NCI-H446 treated with DMSO at 0.1 percent for 48 hours (cell line): ENCODE measurements at places on chromosomes 1 and 21.

- DNase-seq = no peak
These were observed 51.1 kb downstream of the GLIS1 start for GRCh38 chr1:53687901-53688300.

DNA sequence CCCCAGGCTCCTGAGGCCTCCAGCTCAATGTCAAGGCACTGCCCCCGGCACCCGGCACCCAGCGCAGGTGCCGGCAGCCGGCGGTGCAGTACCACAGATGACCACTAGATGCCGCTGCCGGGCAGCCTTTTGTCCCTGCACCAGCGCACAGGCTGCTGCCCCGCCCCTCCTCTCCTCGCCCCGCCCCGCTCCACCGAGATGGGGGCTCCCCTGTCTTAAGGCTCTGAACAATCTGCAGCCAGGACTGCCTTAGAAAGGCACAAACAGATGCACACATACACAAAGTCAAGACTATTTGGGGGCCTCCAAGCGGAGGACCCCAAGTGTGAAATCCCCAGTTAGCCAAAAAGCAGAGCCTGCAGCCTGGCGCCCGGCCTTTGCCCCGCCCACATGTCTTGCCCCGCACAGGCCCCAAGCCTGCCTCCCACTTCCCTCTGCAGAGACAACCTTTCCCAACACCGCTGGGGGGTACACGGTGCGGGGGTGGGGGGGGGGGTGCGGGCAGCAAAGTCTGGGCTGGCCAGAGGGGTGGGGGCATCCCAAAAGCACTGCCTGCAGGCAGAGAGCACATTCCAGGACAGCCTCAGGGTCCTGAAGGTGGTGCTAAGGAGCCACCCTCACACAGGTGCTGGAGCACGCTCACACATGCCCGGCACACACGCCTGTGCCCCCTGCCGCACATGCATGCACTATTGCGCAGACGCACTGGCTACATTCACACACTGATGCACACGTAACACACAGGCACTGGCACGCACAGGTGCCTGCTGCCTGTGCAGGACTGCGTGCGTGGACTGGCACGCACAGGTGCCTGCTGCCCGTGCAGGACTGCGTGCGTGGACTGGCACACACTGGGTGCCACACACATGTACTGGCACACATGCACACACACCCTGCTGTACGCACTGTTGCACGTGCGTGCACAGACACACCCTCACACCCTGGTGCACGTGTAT lies 37.1 kb downstream of the ARHGEF16 start:
- DNase-seq = peak; percentile 2

- DNase-seq = no peak
These were observed 1.9 kb upstream of the COL6A1 start for GRCh38 chr21:45979651-45980050.

DNA sequence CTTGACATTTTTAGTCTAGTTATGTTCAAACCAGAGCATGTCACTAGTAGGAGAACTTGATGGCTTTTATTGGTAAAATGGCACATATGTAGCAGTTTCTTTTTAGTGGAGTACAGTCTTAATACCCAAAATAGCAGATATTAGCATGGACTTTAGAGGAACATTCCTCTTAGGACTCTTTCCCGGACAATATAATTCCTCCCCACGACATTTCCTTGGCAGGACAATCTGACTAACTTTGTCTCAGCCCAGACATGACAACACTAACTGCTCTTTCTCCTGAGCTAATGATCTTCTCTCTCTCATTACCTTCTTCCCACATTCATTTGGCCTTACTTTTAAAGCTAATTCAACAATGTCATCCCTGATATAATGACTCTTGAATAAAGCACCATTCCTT lies 62.5 kb downstream of the ADAMTS1 start:
- no peak for DNase-seq

- DNase-seq = no peak
These were observed 142.1 kb upstream of the IVNS1ABP start for GRCh38 chr1:185459141-185459540.

DNA sequence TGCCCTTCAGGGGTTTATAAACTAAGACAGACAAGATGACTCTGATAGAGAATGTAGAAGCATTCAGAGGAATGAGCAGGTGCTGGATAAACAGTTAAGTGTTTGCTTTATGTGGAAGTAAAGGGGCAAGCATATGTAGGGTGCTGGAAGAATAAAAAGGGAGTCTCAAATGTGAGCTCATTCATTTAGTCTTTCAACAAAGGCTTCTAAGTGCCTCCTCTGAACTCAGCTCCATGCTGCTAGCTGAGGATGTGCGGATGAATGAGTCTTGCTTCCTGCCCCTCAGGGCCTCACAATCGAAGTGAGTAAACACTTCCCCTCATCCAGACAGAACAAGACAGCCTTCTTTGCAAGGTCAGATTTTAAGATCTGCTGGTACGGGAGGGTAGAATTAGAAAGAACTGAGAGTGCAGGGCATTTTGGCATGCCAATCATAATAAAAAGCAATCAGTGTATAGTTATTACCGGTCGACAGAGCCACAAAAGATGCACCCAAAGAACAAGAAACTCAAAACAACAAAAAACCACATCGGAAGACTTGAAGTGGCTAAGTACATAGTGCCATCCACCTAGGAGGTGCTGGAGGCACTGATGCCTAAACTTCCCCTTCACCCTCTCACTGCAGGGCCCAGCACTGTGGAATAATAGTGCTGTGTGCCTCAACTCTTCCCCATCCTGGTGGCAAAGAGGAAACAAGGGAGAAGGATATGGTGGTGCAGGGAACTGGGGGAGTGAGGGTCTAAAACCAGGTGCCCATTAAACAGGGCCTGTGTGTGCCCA lies 69.8 kb downstream of the TNR start:
- DNase-seq = no peak

DNA sequence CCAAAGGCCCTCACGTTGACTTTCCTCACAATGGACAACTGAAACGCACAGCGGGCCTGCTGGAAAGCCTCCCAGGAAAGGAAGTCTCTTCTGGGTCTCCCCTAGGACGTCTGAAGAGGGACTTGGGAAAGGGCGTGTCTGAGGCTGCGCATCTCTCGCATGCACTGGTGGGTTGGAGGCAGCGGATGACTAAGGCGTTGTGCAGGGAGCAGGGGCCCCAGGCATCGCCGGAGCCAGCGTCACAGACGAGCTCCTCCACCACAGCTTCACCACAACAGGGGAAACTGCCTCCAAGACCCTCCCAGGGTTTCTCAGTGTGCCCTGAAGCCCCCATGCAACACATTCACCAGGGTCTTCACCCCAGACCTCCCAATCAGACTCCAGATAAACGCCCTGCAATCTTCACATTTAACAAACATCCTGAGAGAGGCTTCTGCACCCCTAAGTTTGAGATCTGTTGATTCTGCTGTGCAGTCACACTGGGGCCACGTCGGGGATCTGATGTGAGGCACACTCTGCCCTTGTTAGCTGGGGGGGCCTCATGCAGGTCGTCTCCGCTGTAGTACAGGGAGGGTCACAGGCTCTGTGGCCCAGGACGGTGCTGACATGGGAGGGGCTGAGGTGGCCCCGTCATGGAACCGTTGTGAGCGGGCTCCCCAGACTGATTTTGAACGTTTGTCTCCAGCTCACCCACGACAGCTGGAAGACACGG lies 7.0 kb upstream of the TFF1 start:
- no peak for DNase-seq

DNA sequence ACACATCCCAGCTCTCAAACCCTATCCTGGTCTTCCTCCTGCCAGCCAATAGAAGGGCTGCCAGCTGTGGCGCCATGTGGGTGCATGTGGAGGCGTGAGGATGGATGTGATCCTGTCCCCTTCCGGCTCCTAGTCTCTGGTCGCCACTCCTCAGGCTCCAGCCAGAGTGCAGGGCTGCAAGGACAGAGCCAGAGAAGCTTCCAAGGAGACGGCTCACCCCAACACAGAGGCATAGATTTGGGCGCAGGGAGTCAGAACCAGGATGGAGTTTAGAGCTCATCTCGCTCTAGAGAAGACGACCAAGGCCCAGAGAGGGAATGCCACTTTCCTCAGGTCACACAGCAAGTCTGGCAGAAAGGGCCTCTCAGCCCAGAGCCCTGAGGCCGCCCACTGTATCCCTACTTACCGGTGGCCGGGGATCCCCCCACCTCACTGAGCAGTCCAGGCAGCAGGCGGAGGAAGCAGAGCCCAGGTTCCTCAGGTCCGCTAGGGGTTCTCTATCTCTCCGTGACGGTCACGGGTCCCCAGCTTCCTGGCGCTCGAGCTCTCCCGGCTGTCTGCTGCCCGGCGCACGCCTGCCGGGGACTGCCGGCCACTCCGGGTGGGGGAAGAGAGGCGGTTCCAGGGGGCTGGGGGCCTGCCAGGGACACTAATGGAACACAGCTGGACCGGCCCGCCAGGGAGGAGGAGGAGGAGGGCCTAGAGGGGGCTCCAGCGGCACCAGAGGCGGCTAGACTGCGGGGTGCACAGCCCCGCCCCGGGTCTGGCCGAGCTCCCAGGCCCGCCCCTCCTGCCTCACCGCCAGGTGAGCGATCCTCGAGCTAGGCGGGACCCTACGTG lies at the start of gene COL16A1:
TSS of gene COL16A1 (minus strand) at position 587 of the 840 bp plus-strand sequence. CDS start 1,824 bp downstream, outside the sequence.
- no peak for DNase-seq

GRCh38 chr21:18030248-18030647 lies 211.1 kb upstream of the C21orf91 start:
- no peak for DNase-seq

DNA sequence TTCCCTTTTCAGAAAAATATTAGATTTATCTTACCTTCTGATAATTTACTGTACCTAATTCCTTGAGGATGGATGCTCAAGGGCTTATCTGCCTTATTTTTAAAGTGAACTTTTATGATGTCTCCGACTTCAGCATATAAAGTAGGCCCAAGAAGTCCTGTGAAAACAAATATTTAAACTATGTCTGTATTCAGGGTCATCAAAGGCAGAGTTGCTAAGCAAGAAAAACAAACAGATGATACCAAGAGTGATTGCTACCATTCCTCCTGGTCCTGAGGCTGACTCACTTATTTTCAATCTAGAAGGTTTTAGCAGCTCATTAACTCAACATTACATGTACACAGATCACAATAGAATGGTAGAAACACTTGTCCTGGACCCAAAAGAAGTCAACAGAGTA lies 14.1 kb downstream of the F5 start:
- DNase-seq = no peak

DNA sequence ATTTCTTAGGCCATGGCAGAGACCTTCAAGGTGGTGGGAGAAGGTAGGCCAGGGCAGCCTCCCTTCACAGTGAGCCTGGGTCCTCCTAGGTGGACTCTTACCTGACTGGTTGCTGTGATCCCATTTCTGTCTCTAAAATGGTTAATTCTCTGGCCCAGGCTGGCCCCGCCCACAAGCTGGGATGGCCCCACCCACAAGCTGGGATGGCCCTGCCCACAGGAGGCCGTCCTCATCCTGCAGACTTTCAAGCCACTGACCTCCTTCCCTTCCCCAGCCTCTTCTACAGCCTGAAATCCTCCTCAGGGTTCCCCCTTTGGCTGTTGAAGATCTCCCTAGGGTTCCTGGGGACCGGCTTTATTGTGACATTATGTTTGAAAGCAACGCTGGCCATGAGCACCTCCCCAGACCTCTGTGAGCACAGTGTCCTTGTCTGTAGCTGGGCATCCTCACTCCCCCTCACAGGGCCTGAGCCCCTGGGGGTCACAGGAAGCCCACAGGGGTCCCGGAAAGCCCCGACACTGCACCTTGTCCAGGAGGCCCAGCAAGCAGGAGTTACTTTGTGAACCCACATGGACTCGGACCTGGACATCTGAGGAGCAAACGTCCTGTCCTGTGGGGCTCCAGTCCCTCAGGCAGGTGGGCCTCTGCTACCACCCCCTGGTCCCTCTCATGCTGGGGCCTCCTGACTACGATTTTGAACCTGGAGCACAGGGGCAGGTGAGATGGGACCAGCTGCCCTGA lies 621.7 kb downstream of the MATN1 start:
- no peak for DNase-seq

DNA sequence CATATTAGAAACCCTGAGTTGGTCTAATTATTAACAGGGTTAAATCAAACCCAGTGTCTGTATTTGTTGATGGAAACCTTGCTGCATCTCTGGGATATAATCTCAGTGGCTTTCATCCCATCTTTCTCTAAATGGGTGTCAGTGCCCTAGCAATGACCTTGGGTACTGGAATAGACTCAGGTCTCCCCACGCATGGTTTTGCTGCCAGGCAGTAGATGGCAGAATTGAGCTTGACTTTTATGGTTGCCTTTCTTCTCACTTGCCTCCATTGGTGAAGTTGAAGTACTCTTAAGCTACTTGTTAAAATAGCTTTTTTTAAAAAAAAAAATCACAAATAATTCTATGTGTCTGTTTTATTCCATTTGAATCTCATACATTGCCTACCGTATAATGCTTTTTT lies 81.8 kb upstream of the HMCN1 start:
- DNase-seq = no peak

DNA sequence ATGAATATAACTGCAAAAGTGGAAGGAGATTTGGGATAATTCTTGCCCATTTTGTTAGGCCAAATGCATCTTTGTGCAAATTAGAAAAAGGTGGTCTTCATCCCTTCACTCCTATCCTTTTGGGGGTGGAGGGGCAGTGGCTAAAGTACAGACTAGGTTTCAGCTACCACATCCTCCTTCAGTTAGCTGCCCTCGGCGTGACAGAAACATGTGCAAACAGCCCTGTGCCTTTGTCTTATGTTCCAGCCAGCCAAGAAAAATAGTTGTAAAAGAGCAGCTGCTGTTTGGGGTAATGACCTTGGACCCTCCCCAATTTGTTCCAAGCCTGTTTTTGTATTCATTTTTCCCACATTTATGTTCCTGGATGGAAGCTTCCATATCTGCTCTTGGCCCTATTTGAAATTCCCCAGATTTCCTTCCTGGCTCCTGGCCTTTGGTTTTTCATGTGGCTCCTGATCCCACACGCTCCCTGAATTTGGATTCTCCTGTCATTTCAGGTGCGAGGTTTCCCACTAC lies 8.3 kb upstream of the LGALS8 start:
- no peak for DNase-seq

- DNase-seq = no peak
These were observed 265.5 kb downstream of the GRIK1 start for GRCh38 chr21:29674343-29674742.

- no peak for DNase-seq
These were observed 137.0 kb upstream of the AJAP1 start for GRCh38 chr1:4517186-4517954.

DNA sequence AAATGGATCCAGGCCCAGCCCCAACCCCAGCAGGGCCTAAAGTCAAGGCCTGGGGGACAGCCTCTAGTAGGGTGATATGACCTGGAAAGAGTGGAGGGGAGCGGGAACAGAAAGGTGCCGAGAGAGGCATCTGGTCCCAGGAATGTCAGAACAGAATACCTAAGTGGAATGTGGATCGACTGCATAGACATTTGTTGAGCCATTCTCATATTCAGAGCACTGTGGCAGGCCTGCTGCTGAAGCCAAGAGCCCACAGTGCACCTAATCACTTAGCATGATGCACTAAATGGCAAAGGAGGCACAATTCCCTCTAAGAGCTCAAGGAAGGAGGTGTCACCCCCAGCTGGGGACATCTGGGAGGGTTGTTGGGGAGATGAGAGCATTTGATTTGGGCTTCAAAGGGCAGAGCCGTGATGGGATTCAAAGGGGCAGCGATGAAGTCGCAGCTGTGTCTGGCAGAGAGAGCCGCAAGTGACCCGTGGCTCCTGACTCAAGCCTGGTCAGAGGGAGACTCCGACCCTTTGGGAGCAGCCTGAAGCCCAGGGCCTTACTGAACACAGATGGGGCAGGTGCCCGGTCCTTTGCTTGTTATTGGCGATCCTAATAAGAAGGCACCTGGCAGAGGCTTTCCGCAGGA lies 8.6 kb upstream of the PKP1 start:
- no peak for DNase-seq

GRCh38 chr1:119626011-119626545 lies 22.0 kb downstream of the ZNF697 start:
- DNase-seq = no peak
